ENCODE measurements at places on chromosomes 2 and 18. TPM values are rescaled to one million over a fixed set of nuclear protein-coding genes. Genes with fewer than 3 reads are reported as not detected.

Gene CHRNA1
- total RNA-seq = not detected

Gene CNRIP1
- total RNA-seq = 1.6 TPM

Gene SALL3
- 0.18 TPM for total RNA-seq

Gene CCDC74B
- 1.0 TPM for total RNA-seq

Gene RAB6C
- total RNA-seq = not detected

Gene ICA1L
- total RNA-seq = 0.74 TPM

Gene FEV
- 1.6 TPM for total RNA-seq

Gene MROH2A
- total RNA-seq = not detected

Gene SERPINB7
- not detected for total RNA-seq

Gene SLC38A11
- total RNA-seq = not detected

GRCh38 chr2:232319803-232320442, 58.6 kb upstream of the ALPP start:
- DNase-seq = no peak
- no peak overlapping the region for H3K4me3 ChIP-seq
- peak overlapping the region; percentile 55 for H3K27ac ChIP-seq
- H3K36me3 ChIP-seq = no peaks in the 10 kb centered on the region
- H3K27me3 ChIP-seq = no peaks in the 10 kb centered on the region
- H3K4me1 ChIP-seq = peaks cover 13% of the 10 kb centered on the region

DNA sequence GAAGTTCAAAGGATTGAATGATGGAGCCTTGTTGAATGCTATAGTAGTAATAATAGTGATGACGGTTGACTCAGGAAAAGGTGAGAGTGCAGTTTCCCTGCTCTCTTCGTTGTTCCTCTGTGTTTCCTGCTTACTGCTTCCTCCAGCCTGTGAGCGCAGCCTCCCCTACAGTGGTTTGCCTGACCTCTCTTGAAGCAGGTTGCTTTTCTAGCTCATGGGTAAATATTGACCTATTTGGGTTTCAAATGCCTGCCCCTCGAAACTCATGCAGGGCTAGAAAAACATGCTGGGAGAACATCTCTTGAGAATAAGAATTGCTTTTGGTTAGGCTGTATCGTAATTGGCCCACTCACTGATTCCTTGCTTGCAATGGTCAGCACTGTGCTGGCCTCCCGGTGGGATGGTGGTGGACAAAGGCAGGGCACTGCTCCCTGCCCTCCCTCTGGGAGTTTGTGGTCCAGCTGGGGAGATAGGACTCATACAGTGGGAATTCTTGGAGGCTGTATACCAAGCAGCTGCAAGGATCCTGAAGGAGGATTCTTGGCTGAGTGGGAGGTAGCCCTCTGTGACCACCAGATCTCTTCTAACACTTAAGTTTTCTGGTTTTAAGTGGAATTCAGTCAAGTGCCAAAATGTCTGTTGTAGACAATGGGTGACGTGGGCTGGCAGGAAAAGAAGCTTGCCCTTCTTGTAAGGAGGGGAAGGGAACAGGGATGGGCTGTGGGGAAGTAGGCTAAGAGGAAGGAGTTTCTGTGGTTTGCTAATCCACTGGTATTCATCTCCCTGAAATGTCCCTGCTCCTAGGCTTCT, 5.4 kb upstream of the RNF181 start:
- H3K4me1 ChIP-seq = peaks cover 31% of the 10 kb centered on the region
- no peaks in the 10 kb centered on the region for H3K27me3 ChIP-seq
- no peak for DNase-seq
- H3K4me3 ChIP-seq = no peak overlapping the region

GRCh38 chr2:240403396-240404104, 31.9 kb upstream of the GPC1 start:
- no peaks in the 10 kb centered on the region for H3K36me3 ChIP-seq
- no peaks in the 10 kb centered on the region for H3K4me1 ChIP-seq
- peaks cover 63% of the 10 kb centered on the region for H3K27me3 ChIP-seq

DNA sequence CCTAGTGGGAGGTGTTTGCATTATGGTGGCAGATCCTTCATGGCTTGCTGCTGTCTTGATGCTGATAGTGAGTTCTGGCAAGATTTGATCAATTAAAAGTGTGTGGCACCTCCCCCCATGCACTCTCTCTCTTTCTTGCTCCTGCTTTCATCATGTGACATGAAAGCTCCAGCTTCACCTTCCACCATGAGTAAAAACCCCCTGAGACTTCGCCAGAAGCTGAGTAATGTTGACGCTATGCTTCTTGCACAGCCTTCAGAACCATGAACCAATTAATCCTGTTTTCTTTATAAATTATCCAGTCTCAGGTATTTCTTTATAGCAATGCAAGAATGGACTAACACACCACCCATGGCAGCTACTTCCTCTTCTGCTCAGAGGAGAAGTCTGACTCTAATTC, 2181.4 kb upstream of the PIK3C3 start:
- H3K4me1 ChIP-seq = no peaks in the 10 kb centered on the region
- DNase-seq = no peak
- H3K27ac ChIP-seq = no peak overlapping the region
- H3K27me3 ChIP-seq = no peaks in the 10 kb centered on the region

All from K562 (cell line).